ENCODE measurements at places on chromosomes 2 and 18. TPM values are rescaled to one million over a fixed set of nuclear protein-coding genes. Genes with fewer than 3 reads are reported as not detected.

ANKRD30BL gene
- total RNA-seq = 0.20 TPM

- no peak overlapping the region for H3K27ac ChIP-seq
- H3K4me3 ChIP-seq = no peak overlapping the region
- no peaks in the 10 kb centered on the region for H3K27me3 ChIP-seq
Measured at GRCh38 chr2:167335541-167335992, 447.3 kb downstream of the XIRP2 start.

GRCh38 chr2:64840426-64840881, 148.7 kb upstream of the SLC1A4 start:
- no peak for DNase-seq
- peaks cover 4% of the 10 kb centered on the region for H3K27me3 ChIP-seq
- H3K36me3 ChIP-seq = peaks cover 2% of the 10 kb centered on the region

- no peak for DNase-seq
- no peak overlapping the region for H3K4me3 ChIP-seq
- peaks cover 4% of the 10 kb centered on the region for H3K4me1 ChIP-seq
- peaks cover 34% of the 10 kb centered on the region for H3K36me3 ChIP-seq
- H3K27me3 ChIP-seq = no peaks in the 10 kb centered on the region
- H3K27ac ChIP-seq = peak overlapping the region; percentile 6
Measured at GRCh38 chr2:85649201-85650190, 18.5 kb downstream of the SFTPB start.

- no peaks in the 10 kb centered on the region for H3K4me1 ChIP-seq
- H3K27ac ChIP-seq = no peak overlapping the region
- no peak overlapping the region for H3K4me3 ChIP-seq
Measured at GRCh38 chr2:220300806-220301205, 673.4 kb downstream of the SLC4A3 start.

DNA sequence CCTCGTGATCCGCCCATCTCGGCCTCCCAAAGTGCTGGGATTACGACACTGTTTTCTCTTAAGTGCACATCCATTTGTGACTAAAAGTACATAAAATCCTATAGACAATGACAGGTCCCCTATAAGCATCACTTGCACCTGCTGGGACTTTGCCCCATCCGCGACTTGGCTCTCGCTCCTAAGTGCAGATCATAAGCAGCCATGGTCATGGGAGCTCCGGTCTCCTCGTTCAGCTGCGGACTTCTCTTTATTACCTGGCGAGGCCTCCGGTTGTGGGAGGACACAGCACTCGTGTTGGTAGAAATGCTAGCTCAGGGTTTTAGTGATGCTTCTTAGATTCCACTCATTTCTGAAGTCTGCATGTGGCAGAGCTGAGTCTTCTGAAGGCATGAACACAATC, 92.7 kb upstream of the ST6GAL2 start:
- no peaks in the 10 kb centered on the region for H3K4me1 ChIP-seq
- no peaks in the 10 kb centered on the region for H3K27me3 ChIP-seq
- DNase-seq = no peak
- no peaks in the 10 kb centered on the region for H3K36me3 ChIP-seq
